CD8-positive, alpha-beta T cell (primary cell): ENCODE measurements at places on chromosomes 12 and 14.

DNA sequence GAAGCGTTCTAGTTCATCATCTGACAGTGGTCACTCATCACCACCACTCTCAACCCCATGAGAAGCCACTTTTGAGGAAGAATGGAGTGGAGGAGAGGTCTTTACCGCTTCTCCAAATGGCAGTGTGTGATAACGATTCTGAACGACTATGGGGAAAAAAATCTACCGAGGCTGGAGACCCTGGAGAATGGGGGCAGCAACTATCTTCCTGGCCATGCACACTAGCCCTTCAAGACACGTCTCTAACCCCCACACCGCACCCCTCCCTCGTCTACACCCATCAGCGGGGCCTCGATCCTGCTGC is 365 bp downstream of the ING4 start:
- DNase-seq: no peak

GRCh38 chr14:64877846-64878245 is 1.9 kb downstream of the SPTB start:
- DNase-seq: no peak

GRCh38 chr12:6826734-6827436 is 1.3 kb upstream of the P3H3 start:
- no peak for DNase-seq

GRCh38 chr12:124379938-124380754 is 85.3 kb downstream of the RFLNA start:
- DNase-seq: no peak

GRCh38 chr12:103771466-103771865 is 69.6 kb downstream of the NT5DC3 start:
- no peak for DNase-seq

- DNase-seq: peak; percentile 37
Measured at GRCh38 chr12:11652351-11653040, 3.0 kb downstream of the ETV6 start.

GRCh38 chr12:7101047-7101693 is 7.8 kb downstream of the C1RL start:
- no peak for DNase-seq

DNA sequence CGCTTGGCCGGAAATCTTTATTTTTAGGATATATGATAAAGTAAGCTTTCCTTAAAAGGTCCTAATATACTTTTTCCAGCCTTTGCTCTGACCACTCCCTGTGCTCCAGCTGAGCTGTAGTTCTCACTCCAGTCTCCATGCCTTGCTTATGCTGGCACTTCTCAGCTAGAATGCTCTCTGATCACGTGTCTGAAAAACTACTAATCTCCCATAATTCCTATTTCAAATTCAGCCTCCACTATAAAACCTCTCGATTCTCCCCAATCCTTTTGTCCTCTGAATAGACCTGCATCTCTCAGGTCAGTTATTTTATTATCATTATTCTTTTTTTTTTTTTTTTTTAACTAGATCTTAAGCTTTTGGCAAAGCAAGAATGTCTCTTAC is 3.7 kb downstream of the BIN2 start:
- DNase-seq: no peak

GRCh38 chr12:16605642-16606116 is 283 bp downstream of the LMO3 start:
- DNase-seq: no peak

GRCh38 chr12:29921307-29921706 is 137.6 kb upstream of the TMTC1 start:
- no peak for DNase-seq

DNA sequence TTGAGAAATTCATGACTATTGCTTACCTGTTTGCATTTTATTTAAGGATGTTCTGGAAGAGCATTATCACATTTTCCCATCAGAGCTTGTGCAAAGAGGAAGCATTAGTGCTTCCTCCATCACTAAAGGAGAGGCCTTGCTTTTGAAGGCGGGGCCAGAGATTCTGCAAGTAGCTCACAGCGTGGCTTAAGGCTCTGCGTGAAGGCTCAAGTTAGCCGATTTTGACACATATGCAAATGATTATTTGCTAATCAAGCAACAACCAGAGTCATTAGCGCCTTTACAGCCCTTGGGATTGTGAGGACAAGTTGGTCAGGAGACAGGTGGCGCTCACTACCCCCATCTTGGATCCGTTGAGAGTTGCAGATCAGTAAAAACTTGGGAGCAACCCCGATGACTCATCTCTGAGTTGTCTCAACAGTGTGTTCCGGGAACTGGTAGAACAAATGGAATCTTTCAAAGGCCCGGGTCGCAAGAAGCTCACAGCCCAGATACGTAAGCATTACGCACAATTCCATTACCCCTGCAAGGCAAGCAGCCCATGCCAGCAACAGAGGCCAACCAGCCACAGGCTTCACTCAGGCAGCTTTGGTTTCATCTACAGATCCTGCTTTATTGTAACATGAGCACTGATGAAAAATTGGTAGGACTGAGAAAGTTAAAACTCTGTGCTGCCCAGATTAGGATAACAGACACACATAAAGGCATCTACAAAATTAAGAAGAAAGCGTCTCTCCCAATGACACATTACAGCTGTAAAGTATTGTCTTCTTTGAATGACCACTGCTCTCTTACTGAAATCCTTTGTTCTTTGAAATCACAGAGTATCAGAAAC is 34.9 kb upstream of the SPTSSA start:
- DNase-seq: no peak

- no peak for DNase-seq
Measured at GRCh38 chr12:71694099-71694820, 8.4 kb downstream of the TMEM19 start.

GRCh38 chr14:99969673-99970322 is 95.4 kb upstream of the EVL start:
- no peak for DNase-seq

- DNase-seq: no peak
Measured at GRCh38 chr12:10304161-10304574, 3.5 kb upstream of the KLRD1 start.

GRCh38 chr12:69405566-69405865 is 46.0 kb downstream of the YEATS4 start:
- DNase-seq: no peak

- no peak for DNase-seq
Measured at GRCh38 chr12:11565752-11566151, 83.7 kb upstream of the ETV6 start.

DNA sequence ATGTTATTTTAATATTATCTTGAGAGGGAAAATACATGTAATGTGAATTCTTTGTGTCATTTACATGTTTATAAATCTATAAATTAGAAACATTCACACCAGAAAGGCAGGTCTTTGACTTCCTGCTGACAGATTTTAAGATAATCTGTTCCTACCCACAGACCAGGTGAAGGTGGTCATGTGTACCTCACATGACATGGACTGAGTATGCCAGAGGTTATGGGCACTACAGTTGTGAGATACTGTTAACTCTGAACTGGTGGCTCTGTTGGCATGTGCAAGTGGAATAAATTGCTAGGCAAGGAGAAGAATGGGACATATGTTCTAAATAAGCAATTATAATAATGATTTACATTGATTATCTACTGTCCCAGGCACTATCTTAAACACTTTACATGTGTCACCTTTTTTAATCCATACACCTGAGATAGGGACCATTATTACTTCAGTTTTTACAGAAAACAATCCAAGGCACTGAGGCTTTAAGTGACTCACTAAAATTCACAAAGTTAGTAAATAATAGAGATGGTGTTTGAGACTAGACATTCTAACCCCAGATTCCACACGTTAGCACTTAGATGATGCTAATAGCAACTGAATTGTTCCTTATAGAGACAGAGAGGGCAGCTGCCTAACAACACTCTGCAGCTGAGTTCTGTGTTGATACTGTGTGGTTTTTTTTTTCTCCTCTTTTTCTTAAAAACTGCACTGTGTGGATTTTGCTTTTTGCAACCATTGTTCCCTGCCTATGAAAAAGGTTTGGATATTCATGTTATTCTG is 23.8 kb downstream of the SLC16A7 start:
- no peak for DNase-seq

- no peak for DNase-seq
Measured at GRCh38 chr12:24049101-24049500, 99.6 kb upstream of the SOX5 start.

- no peak for DNase-seq
Measured at GRCh38 chr12:88805286-88805685, 225.0 kb upstream of the KITLG start.

- no peak for DNase-seq
Measured at GRCh38 chr12:81329085-81329484, 251.2 kb downstream of the ACSS3 start.

GRCh38 chr12:6273541-6274230 is 36.8 kb upstream of the PLEKHG6 start:
- DNase-seq: no peak

- DNase-seq: peak; percentile 96
Measured at GRCh38 chr14:104768437-104769323, 15.7 kb downstream of the SIVA1 start.

DNA sequence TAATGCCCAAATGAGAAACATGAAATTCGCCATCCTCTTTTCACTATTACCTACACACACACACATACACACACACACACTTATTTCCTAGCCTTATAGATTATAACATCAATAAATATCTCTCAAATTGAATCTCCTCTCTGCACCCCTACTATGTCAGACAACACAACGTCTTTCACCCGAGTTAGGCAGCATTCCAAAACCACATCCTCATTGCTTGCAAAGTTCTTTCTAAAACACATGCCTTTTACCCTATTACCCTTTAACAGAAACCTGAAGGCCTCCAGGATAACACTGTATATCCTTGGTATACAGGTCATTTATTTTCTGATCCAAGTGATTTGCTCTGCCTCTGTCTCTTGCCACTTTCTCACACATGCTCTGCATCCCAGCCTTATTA is 56.3 kb downstream of the KCNH5 start:
- no peak for DNase-seq
